ENCODE measurements at places on chromosomes 6 and 20.

GRCh38 chr6:22247916-22248482 lies 48.8 kb downstream of the PRL start:
- no peak for DNase-seq

DNA sequence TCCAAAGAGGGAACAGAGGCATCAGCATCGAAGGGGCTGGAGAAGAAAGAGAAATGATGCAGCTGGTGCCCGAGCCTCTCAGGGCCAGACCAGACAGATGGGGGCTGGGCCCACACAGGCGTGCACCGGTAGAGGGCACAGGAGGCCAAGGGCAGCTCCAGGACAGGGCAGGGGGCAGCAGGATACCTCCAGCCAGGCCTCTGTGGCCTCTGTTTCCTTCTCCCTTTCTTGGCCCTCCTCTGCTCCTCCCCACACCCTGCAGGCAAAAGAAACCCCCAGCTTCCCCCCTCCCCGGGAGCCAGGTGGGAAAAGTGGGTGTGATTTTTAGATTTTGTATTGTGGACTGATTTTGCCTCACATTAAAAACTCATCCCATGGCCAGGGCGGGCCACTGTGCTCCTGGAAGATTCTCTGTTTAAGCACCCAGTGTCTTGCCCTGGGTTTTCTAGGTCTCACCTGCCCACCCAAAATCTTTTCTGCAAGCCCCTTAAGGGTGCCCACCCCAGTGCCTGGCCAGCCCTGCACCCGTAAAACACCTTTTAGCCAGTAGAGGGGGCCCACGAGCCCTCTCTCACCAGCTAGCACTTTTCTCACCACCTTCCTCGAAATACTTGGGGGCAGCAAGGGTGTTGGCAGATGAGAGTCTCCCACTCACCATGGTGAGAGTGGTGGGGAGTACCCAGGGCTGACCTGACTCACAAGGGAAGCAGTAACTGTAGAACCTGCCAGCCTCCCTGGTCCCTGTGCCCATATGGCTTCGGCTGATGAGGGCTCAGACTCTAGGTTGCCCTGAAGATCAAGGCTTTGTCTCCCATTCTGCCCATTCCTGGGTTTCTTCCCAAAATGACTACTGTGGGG lies 35.7 kb upstream of the ID1 start:
- DNase-seq: no peak

GRCh38 chr20:40848526-40848925 lies 159.5 kb upstream of the MAFB start:
- no peak for DNase-seq

- no peak for DNase-seq
Measured at GRCh38 chr6:157323255-157323965, at the start of gene TMEM242. Gene TMEM242 (minus strand): TSS chr6:157323519. CDS start chr6:157323499, 20 bp downstream.

- no peak for DNase-seq
Measured at GRCh38 chr6:42423244-42423643, 28.5 kb downstream of the TRERF1 start.

DNA sequence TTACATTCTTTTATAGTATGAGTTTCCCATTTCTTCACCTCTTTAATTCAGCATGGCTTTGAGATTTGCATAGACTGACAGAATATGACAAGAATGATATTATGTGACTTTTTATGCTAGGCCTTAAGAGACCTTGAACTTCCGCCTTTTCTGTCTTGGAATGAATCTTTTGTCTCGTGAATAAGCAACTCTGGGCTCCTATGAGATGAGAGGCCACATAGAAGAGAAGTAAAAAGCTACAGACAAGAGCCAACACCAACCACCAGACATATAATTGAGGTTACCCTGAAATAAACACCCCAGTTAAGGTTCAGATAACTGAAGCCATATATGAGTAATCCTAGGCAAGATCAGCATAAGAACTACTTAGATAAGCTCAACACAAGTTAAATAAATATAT lies 600.8 kb downstream of the MEI4 start:
- DNase-seq: no peak

DNA sequence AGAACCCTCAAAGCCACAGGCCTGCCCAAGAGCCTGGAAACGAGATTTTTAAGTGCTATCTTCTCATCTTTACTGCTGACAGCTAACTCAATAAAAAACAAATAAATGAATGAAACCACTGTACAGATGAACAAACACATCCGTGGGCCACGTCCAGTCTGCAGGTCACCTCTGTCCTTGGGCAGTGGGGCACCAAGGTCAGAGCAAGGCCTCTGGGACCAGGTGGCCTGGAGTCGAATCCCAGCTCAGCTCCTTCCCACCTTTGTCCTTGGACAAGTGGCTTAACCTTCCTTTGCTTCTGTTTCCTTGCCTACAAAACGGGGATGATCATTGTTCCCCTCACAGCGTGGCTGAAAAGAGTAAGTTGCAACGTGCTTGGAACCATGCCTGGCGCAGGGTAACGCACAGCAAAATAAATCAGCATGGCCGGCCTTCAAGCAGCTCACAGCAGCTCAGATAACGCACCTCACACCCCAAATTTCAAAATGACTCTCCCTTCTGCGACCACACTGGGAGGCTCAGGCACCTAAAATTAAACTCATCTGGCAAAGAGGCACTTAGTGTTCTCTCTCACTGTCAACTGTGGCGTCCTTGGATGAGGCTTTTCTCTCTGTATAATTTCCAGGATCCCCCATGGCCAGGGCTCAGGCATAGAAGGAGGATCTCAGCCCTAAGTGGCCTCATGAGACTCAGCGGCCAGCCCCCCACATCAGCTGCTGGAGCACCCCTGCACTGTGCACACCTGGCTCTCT lies 35.7 kb downstream of the RRBP1 start:
- DNase-seq: no peak

DNA sequence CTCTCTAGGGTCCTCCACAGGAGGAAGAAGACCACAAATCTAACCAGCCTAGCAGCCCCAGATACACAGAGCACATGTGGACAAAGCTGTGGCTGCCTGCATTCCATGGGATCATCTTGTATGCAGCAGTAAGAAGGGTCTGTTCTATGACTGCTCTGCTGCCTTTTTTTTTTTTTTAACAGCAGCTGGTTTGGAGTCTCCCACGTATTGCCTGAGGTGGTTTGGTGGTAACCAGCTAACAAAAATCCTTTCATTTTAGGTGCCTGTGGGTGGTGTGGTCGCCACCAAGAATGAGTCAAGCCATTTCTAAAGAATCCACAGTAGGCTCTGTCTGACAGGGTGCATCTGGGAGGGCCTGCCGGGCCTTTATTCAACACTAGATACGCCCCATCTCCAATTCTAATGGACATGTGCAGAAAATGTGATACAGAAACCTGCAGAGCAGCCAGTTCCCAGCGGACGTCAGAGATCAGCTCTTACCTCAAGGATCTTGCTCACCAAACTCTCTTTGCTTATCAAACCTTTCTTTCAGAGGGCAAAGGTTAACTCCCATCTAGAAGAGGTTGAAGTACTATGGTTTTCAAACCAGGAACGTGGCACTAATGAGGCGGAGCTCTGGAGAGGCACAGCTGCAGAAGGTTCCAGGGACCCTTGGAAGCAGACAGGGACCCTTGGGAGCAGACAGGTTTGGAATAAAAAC lies 32.0 kb downstream of the GNAS-AS1 start:
- DNase-seq: peak; percentile 73

GRCh38 chr20:12173347-12174012 lies 255.8 kb downstream of the BTBD3 start:
- DNase-seq: peak; percentile 6

DNA sequence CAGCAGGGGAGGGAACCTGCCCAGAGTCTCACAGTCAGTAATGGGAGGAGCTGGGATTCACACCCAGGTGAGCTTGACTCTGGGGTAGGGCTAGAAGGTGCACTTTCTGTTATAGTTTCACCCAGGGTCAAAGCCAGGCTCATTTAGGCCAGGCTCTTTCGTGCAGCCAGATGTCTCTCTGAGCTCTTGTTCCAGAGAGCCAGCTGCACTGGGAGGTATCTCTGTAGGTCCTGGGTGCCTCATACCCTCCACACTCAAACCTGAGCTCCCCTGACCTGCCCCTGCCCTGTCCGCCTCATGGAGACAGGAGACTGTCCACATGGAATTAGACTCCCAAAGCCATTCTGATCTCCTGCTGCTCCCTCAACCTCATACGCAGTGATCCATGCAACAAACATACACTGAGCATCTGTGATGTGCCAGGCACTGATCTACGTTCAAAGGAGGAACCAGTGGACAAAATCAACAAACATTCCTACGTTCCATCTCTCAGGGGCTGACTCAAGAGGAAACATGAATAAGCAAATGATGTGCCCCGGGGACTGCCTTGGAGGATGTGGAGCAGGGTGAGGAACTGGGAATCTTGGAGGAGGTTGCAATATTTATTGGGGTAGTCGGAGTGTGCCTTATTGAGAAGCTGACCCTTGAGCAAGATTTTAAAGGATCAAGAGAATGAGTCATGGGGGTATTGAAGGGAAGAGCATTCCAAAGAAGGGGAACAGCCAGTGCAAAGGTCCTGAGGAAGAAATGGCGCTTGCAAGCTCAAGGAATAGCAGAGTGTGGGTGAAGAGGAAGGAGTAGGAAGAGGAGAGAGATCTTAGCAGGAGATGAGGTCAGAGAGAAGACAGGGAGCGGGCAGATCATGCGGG lies 71.3 kb upstream of the TOX2 start:
- no peak for DNase-seq

DNA sequence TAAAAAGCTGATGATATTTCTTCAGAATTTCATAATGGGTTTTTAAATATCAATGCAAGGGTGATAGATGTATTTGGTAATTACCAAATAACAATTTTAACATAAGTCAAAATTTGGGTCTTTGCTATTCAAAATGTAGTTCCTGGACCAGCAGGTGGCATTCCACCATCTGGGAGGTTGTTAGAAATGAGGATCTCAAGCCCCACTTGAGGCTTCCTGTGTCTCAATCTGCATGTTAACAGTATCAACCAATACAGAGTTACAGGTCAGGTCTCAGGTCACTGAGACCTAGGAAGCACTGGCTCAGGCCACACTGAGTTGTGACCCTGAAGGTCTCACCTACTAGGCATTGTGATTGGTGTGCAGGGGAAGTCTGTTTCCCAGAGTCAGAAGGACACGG lies 57.2 kb upstream of the MTRF1L start:
- no peak for DNase-seq

DNA sequence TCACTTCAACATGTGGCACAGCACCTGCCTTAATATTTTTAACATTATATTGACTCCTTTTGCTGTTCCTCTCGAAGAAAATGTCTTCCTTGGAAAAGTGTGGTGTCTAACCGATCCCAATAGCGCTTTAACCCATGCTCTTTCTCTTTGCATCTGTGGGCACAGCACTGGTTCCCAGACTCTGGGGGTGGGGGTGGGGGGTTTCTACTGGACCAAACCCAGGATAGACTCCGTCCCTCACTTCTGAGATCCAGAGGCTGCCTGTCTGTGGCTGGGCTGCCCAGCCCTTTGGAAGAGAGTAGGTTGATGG lies 3.9 kb upstream of the ZNF292 start:
- no peak for DNase-seq

- no peak for DNase-seq
Measured at GRCh38 chr20:37205794-37206193, 26.4 kb upstream of the MROH8 start.

GRCh38 chr20:11712639-11713160 lies 205.0 kb upstream of the BTBD3 start:
- no peak for DNase-seq

DNA sequence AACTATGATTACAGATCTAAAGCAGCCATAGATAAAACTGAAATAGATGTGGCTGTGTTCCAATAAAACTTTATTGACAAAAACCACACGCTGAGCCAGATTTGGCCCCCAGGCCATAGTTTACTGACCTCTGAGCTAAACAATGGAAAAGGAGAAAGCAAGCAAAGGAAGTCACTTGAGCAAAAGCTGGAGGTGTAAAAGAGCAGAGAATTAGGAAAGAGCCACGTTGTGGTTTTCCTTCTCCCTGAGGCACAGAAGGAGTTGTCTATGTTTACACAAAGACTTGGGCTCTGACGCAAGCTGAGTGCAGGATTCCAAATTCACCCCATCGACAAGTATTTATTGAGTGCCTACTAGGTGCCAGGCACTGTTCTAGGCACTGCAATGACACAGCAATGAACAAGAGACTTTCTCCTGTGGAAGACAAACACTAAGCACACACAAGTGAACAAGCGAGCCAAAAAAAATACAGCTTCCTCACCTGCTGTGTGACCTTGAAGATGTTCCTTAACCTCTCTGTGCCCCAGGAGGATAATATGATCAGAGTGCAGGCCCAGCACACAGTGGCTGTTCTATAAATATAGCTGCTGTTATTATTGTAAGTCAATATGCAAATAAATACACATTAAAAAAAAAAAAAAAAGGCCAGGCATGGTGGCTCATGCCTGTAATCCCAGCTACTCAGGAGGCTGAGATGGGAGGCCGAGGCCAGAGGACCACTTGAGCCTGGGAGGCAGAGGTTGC lies 75.4 kb upstream of the PTPN1 start:
- no peak for DNase-seq

DNA sequence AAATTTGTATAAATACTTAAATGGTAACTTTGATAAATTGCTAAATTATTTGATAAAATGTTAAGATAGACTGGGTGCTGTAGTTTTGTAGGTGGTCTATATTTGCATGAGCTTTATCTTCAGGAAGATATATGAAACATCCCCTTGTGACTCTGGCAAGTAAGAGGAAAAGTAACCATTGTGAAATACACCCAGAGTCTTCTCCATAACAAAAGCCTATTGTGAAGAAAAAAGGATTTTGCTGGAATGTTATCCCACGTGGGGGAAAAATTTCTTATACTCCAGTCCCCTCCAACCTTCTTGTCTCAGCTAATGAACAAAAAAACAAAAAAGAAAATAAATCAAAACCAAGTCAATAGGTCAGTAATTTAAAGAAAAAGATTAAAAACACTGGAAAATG lies 600.7 kb downstream of the HDGFL1 start:
- no peak for DNase-seq

- no peak for DNase-seq
Measured at GRCh38 chr6:33853736-33854135, 49.9 kb upstream of the MLN start.

DNA sequence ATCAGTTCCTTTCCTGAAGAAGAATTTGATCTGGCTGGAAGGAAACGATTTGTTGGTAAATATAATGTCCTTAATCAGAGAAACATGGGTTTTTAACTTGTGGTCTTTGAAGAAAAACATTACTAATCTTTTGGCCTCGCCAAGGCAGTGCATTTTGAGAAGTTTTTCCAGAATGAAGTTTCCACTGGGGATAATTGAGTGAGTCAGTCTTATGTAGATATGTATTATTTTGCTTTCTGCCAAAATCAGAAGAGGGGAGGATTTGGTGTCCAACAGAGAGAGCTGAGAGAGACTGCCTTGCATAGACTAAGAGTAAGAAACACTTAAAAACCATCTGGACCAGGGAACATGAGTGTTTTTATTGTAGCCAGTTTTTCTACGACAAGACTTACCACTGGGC lies 79.9 kb downstream of the FNDC1 start:
- DNase-seq: no peak

DNA sequence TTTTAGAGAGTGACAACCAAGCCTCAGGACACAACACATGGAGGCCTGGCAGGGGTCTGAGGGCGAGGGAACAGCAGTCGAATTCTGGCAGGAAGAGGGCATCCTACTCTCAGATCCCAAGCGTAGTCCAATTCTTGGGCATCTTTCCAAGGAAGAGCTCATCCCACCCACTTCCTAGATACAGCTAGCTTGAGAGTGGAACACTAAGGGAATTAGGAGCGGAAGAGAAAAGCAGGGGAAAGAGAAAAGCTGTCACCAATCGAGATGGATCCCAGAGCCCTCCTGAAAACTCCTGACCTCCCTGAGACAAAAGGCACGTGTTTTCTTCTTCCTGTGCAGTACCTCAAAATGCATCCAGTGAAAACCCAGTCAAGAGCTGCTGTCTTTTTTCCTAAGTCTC lies 67.1 kb downstream of the GFOD1 start:
- DNase-seq: no peak

Data from NCI-H187 treated with DMSO at 0.1 percent for 48 hours (cell line).